HepG2 (cell line): ENCODE measurements at places on chromosomes 4 and X.

GRCh38 chrX:32774966-32775365 lies 436.4 kb downstream of the DMD start:
- DNase-seq = no peak

DNA sequence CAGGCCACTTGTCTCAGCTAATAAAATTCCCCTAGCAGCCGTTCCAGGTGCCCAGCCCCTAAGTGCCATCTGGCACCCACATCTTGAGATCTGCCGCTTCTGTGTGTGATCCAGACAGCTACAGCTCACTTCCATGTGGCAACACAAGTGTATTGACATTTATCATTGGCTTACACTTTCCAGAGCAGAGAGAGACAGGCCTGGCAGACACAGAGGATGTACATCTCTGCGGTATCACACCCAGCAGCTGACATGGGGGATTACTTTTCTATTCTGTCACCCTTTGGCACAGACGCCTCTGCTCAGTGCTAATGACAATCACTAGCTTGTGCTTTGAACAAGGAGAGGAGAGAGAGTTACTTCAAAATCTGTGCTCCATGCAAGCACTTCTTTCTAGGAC lies 195.9 kb downstream of the KDR start:
- no peak for DNase-seq

DNA sequence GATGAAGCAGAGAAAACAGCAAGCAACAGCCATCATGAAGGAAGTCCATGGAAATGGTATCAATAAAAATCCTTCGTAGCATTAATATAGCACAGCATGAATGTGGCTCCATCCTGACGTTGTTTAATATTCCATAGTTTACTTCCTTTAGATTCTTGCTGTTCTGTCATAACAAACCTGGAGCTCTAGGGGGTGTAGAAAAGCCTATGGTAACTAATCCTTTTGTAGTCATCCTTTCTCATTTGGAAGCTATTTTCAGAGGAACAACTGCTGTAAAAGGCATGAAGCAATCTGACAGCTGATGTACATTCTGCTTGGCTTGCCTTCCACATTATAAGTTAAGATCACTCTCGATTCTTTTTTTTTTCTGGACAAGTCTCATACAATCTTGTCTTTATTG lies 914 bp downstream of the MYOZ2 start:
- DNase-seq = no peak

DNA sequence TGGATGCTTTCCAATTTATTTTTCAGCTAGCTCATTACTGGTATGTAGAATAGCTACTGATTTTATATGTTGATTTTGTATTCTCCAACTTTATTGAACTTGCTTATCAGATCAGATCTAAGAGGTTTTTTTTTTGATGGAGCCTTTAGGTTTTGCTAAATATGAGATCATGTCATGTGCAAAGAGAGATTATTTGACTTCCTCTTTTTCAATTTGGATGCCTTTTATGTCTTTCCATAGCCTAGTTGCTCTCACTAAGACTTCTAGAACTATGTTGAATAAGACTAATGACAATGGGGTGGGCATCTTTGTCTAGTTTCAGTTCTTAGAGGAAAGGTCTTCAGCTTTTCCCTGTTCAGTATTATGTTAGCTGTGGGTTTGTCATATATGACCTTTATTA lies 11.7 kb downstream of the MAGEE1 start:
- no peak for DNase-seq

GRCh38 chr4:16573739-16574138 lies 324.7 kb downstream of the LDB2 start:
- DNase-seq = no peak

GRCh38 chr4:84952004-84952403 lies 14.5 kb downstream of the WDFY3 start:
- DNase-seq = peak; percentile 62

DNA sequence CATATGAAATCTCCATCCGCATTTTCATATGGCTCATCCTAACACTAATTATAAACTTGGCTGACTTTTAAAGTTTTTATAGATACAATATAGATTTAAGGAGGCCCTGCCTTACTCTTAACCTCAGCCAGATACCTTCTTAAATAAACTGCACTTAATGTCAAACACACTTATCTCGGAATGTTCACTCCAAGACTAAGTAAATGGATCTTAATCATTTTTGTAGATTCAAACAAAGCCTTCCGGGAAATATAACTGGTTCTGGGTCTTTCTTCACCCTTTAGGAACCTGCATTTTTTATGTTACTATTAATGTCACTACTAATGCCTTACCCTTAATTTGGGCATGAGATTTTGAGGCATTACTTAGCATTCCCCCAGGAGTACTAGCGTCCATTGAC lies 43.7 kb upstream of the NDP start:
- no peak for DNase-seq

DNA sequence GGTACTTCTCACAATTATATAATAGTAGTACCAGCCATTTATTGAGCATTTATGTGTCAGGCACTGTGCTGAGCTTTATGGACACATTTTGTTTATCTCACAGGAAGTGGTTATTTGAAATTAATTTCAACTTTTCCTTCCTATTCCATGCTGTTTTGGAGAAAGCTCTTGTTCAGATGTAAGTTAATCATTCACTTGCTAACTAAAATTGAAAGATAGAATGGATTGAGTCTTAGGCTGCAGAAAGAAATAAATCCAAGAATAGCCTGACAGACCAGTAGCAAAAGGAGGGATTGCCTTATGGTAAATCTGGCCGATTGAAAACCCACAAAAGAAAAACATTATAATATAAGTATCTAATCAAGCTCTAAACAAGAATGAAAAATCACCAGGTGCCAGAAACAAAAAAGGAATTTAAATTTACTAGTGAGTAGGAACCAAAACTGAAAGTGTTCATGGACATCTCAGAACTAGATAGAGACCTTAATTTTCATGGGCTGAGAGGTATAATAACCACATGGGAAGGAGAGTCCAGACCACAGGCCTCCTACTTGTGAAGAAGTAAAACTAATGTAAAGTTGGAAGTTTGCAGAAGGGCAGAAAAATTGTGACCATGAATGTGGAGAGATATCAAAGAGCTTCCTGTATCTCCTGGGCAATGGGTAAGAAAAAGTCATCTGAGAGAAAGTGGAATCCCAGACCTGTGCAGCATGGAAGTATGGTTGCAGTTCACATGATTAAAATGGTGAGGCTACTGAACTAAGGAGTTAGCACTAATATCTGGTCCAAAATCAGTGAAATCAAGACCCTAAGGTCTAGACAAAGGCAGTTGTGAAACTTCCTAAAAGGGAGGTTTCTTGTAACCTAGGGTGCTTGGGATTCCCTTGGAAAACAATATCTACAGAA lies 38.0 kb downstream of the RADX start:
- DNase-seq = no peak

DNA sequence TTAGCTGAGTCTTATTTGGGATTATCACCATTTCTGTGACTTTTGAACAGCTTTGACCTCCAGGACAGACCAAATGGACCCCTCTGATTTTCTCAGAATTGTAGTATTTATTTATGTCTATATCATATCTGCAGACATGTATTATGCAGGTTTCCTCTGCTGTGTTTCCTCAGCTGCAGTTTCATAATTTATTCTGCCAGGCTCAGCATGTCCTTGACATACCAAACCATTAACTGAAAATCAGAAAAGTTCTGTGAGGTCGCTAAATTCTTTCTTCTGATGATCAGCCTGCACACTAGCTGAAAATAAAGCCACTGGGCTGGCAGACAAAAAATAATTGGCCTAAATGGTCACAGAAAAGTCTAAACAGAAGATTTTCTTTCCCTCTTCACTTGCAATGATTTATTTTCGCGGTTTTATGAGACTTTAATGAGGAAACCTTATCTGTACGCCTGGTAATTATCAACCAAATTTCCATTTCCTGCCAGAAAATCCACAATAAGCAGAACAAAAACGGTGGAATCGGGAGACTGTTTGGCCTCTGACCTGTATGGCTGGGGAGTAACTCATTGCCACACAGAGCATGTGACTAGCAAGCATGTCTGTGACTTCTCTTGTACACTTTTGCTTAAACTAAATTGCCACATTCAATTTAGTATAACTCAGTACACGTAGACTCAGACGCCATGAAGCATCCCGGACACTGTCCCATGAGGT lies 150.9 kb downstream of the ENPP6 start:
- no peak for DNase-seq

DNA sequence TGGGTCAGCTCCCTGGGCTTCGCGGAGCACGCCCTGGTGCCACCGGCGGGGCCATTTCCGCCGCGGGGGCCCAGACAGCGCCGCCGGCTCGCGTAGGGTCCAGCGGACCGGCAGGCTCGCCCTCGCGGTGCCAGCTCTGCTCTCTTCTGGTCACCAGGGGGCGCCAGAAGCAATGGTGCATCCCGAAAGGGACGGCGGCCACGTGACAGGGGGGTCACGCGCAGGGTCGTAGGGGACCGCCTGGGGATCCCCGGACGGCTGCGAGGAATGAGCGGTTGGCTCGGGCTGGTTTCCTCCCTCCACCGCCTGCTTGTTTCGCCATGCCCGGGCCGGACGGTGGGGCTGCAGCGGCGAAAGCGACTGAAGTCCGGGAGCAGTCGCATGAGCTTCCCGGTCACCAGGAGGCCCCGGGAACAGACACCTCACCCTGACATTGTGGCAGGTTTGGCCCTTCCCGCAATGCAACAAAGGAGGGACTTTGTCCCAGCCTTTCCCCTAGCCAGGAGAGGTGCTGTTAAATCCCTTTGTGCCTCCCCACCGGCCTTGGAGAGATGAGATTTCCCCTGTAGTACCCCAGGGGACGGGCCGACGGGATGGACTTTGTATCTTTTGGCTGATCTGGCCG lies 15.8 kb downstream of the ZCCHC12 start:
- DNase-seq = peak; percentile 58

GRCh38 chr4:57410331-57411052 lies 300.3 kb upstream of the IGFBP7 start:
- no peak for DNase-seq

DNA sequence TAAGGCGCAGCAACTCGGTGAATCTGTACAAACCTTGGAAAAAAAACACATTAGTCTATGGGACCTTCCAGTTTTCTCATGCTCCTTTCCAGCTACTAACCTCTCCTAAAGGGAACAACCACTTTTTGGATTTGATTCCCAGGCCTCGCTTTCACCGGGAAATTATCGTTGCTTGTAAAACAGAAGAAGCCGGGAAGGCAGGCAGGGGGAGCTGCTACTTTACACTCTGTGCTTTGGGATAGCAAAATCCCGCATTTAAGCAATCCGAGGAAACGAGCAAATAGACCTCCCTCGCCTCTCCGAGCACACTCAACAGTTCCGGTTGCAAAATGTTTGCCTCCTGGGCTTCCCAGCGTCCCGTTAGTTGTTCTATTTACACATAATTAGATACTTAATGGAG lies 1.2 kb downstream of the CD38 start:
- DNase-seq = peak; percentile 46

DNA sequence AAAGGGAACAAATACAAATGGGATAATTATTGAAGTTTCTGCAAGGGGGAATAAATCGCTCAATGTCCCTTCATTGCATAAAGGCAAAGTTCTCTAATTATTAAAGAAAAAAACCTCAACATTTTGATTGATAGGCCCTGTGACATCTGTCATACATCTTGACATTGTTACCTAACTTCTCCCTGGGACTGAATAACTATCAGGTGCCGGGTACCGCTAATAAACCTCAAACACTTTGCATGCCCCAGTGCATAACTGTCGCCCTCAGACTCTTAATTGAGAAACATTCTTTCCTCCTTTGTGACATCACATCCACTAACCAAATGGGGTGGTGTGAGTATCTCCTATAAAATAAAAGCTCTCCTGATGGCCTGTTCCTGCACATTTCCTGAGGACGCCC lies at the start of gene ADAM29:
ADAM29 (plus strand) TSS at position 301 of the 400 bp plus-strand sequence. CDS start 57,168 bp downstream, outside the sequence.
- DNase-seq = no peak

DNA sequence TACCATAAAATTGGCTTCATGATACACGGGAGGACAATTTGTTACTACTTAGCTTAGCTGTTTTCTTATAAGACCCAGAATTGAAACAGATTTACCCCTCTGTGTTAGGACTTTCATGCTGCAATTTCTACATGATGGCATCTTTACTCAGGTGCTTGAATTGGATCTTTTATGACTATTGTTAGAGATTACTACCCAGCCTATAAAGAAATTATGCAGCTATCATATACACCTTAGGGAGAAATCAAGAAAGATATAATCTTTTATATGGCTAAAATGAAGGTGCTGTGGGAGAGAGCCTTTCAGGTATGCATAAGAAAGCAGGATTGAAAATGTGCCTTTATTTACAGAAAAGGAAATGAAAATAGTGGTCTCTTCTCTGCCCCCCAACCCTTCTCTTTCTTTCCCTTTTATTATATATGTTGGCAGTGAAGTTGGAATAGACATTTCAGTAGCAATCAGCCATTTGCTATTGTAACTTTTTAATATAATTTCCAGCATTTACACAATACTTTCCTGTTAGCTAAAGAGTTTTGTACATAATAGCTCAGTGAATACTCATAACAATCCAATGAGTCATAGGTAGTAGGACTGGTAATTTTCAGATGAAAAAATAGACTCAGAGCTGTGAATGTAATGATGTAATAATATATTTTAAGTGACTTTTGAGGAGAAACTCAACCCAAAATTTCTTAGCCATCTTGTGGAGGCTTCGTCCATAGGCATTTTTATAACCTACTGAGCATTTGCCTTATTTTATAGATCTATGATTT lies 311.8 kb downstream of the ADGRL3 start:
- DNase-seq = no peak

GRCh38 chr4:173543266-173543665 lies 13.2 kb upstream of the HAND2 start:
- no peak for DNase-seq

- no peak for DNase-seq
Measured at GRCh38 chrX:68651110-68651509, 3.6 kb downstream of the STARD8 start.

GRCh38 chr4:162456106-162456505 lies 292.3 kb upstream of the FSTL5 start:
- no peak for DNase-seq

- DNase-seq = no peak
Measured at GRCh38 chr4:10521424-10521823, 64.2 kb upstream of the ZNF518B start.
